ENCODE measurements at places on chromosomes 3 and 15.

DNA sequence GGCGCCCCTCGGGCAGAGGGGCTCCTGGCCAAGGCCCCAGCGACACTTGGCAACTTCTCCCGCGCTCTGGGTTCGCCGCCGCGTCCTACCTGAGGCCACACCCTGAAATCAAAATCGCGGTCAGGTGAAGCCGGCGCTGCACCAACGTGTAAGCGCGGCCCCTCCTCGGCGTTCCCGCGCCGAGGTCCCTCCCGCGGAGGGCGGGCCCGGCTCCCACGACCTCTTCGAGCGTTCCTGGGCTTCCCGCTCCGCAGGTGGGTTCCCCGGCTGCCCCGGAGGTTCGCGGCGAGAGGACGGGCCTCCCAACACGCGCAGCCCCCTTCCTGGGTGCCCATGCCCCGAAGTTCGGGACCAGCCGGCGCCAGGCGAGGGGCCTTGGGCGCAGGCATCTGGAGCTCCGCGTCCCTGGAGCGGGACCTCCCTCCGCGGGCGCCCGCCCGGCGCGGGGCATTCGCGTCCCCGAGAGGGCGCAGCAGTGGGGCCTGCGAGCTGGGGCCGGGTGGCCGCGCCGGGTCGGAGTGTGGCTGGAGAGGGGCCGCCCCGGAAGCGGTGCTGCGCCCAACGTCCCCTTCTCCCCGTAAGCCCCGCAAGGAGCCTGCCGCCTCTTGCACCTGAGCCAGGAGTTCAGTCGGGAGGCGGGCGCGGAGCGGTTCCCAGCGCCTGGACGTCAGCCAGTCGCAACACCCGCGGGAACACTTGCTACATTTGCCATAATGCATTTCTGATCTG, 13.7 kb downstream of the PAK6 start:
- no peak for DNase-seq

GRCh38 chr3:69326855-69327300, 59.0 kb downstream of the FRMD4B start:
- no peak for DNase-seq

DNA sequence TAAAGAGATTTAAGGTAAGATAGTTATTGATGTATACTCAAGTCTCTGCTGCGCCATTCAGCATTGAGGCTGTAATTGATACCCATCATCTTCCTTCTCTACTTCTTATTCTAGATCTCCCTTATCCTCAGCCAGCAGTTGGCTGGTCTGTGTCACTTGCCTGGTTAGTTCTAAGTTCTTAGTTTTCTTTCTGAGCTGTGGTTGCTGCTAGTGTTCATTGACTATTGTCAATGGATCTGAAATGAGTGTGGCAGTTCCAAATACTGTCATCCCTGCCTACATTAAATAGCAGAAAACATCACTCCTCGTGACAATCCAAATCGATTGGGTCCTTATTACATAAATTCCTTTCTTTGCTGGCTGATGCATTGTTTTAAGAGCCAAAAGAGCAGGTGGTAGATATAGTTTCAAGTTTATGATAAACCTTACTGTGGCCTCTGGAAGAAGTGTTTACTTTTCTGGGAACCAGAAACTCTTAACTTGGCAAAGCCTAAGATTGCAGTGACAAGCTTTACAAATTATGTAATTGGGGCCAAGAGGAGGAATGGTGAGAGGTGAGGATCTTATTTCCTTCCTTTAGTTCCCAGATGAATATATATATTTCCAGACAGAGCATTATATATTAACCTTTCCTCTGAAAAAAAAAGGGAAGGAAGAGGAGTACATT, 168.0 kb downstream of the GMNC start:
- DNase-seq: no peak

DNA sequence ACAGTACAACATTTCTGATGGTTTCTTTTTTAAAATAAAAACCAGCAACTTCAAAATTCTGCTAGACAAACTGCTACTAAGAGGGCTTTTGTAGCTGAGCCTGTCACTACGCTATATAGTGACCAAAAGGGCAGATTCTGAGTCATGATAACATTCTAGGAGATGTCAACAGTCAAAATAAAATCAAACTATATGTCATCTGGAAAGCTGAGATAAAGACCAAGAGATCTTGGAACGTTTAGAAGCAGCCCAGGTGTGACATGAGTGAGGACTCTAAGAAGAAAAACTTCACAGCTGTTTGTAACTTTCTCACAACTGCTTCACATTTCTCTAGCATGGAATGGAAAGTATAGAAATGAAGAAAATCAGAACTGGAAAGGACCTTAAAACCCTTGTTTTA, 84.6 kb downstream of the FILIP1L start:
- no peak for DNase-seq

DNA sequence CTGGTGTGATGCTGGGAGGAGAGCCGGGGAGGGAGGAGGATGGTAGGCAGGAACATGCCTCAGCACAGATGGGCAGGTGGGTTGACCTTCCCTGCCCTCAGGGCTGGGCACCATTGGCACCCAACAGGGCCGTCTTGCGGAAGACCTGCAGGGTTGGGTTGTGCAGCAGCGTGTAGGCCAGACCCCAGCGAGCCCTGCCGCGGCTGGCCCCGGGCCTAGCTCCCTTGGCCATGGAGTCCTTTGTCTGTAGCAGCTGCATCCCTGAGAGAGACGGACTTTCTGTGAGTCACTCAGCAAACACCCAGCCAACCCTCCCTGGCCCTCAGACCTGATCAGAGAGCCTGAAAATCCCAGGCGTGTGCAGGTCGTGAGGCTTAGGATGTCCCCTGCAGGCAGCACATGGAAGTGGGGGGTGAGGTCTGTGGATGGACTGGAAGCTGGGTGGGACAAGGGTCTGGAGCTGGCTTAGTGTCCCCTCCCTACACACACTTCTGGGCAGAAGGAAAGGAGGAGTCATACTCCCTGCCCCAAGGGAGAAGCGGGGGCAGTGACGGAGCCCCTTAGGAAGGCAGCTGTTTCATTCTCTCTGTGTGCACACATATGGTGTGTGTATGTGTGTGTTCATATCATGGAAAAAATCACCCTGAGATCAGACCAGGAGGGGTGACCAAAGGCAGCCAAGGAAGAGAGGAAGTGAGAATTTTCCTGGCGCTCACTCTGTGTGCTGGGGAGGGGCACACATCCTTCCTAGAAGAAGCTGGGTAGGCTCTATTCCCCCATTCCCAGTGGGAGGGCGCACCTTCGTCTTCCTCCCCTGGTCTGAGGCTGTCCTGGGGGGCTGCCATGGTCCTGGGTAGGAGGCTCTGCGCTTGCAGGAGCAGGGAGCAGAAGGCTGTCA, 6.7 kb downstream of the ISLR start:
- DNase-seq: no peak

DNA sequence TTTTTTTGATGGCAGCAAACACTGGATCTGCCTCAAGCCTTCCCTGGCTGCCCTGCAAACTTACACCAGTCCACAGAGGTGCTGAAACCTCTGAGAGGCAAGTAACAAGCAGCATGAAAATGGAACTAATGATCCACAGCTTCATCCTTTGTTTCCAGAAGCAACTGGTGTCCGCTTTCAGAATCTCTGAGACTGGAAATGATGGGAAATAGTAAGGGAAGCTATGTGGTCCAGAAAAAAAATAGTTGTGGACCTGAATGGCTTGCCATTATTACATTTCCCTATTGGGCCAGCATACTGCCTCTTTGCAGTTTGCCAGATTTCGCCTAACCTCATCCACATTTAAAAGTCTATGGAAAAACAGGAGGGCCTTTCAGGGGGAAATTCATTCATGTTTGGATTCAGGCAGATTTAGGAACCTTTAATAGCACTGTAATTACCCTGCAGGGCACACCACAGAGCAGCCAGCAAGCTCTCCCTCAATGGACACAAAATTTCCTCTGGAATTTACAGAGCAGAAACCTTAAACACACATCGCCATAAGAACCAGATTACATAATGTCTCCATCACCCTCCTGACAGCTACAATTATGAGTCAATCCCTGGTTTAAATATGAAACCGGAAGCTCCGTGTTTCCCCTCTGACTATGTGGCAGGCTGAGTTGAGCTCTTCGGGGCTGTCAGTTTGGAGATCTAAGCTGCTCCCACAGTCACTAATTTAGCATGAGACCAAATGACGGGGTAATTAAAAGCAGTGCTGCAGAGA, 134.4 kb downstream of the TMCO5A start:
- DNase-seq: no peak

GRCh38 chr15:93189561-93189960, 100.5 kb upstream of the RGMA start:
- DNase-seq: no peak

- no peak for DNase-seq
These were observed 124.4 kb upstream of the MRPS22 start for GRCh38 chr3:139219463-139219862.

GRCh38 chr15:101675015-101675414, 22.8 kb upstream of the TM2D3 start:
- no peak for DNase-seq

DNA sequence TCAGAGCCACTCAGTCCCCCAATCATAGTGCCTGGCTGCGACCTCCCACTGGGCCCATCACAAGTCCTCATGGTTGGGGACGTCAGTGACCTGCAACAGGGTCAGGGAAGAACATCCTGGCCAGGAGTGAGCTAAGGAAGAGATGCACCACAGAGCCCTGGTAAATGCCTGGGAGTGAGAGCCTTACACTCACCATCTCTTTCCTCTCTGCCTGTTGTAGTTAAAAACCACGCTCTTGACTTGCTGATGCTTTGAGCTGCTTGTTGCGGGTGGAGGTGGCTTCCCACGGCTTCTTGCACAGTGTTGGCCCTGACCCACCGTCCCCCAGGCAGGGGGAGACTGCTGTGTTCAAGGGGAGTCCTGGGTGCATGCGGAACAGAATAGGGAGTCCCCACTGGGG, 91.1 kb upstream of the RGMA start:
- DNase-seq: no peak

- no peak for DNase-seq
These were observed 37.3 kb upstream of the CMTM8 start for GRCh38 chr3:32200992-32201758.

DNA sequence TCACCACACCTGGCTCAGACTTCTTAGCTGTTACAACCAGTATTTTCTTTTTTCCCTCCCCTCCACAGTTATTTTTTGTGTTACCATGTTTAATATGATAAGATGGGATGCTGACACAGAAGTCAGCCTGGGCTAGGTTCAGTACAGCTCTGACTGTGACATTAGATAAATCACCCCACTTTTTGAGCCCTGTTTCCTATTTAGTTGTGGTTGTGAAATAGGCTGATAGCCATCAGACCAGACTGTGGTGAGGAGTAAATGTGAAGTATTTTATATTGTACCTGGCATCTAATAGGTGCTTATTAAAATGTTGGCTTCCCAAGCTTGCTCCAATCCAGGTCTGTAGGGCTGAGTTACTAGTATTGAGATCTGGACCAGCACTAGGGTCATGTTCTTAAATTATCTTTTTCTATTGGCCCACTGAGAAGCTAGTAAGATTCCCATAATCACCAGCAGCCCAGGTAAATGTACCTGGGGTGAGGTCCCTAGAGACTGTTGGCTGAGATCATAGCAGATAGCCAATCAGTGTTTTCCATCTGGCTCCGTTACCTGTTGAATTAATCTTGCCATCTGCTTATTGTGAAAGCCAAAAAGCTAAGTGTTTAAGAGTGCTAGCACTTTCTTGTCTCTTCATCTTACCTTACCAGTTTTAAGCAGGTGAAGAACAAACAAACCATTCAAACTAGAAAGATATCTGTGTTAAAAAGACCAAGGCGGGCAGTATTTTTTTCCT, 61.0 kb downstream of the CCK start:
- no peak for DNase-seq

- peak; percentile 99 for DNase-seq
These were observed at the start of gene MYO1E for GRCh38 chr15:59372352-59373211. TSS of gene MYO1E (minus strand) at chr15:59372871. CDS start at chr15:59372500, 371 bp downstream.

GRCh38 chr15:81921163-81921562, 124.7 kb downstream of the MEX3B start:
- no peak for DNase-seq

DNA sequence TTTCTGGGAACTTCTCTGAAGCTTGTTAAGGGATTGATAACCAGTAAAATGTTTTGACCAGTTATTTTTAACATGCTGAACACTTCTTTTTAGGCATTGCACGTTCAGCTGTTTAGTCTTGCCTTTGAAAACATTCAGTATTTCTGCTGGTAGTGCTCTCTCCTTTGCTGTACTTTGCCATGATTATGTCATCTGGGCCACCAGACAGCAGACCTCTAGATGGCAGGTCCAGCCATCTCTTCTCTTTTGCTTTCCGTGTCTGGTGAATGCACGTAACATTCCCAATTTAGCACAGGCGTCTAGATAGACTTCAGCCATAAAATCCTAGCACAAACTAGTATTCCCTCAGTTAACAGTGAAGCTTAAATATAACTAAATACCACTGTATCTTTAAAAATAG, 57.8 kb downstream of the RAB7A start:
- no peak for DNase-seq

GRCh38 chr15:101535170-101535902, 45.8 kb upstream of the PCSK6 start:
- DNase-seq: no peak

- DNase-seq: no peak
These were observed 129.6 kb downstream of the CHSY1 start for GRCh38 chr15:101122266-101122665.

- DNase-seq: no peak
These were observed 8.8 kb downstream of the TBC1D23 start for GRCh38 chr3:100269410-100270214.

GRCh38 chr15:31385736-31386135, 59.1 kb downstream of the KLF13 start:
- no peak for DNase-seq

DNA sequence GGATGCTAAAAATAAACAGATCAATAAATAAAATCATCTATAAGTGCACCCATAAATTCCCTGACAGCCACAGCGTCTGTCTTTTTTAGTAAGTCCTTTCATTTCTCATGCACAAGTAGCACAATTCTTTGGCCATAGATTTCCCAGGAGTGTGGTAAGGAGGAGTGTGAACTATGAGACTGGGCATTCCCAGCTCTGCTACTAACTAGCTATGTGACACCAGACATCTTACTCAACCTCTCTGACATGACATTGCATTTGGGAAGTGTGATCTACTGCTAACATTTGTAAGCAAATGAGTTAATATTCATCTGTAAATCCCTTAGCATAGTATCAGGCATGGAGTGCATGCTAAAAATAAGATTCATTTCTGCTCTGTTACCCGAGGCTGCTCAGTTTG, 301.7 kb downstream of the NTRK3 start:
- DNase-seq: no peak
